ENCODE measurements at places on chromosomes 2 and 18.

DNA sequence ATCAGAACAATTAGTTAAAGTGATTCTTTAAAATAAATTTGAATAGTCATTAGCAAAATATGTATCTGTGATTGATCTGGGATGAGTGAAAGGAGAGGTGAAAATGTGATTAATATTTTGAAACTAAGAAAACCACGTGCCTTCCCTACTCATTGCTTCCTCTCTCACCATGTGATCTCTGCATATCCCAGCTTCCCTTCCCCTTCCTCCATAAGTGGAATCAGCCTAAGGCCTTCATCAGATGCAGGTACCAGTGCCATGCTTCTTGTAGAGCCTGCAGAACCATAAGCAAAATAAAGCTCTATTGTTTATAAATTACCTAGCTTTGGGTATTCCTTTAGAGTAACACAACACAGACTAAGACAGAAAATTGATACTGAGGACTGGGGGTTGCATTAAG is 11.2 kb upstream of the STAT1 start:
- DNase-seq: no peak

GRCh38 chr2:25420820-25421237 is 79.1 kb upstream of the DNMT3A start:
- DNase-seq: no peak

GRCh38 chr2:56191617-56192016 is 7.8 kb downstream of the CCDC85A start:
- no peak for DNase-seq

GRCh38 chr2:74502147-74502719 is 2.8 kb upstream of the LBX2 start:
- no peak for DNase-seq

DNA sequence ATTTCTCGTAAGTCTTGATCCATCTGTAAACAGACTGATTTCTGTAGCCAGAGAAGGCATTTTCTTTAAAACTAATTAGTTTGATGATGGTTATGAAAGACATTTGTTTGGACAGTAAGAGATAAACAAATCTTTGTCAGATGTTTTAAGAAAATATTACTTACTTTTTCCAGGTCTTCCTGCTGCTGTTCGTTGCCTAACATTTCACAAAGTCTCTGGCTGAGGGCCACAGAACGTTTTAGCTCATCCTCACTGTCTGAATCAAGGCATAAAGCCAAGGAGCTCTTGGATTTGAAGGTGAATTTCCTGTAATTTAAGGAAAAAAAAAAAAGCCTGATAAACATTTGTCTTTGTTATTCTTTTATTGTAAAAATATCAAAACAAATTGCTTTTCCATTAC is 57.8 kb downstream of the VIL1 start:
- DNase-seq: no peak

DNA sequence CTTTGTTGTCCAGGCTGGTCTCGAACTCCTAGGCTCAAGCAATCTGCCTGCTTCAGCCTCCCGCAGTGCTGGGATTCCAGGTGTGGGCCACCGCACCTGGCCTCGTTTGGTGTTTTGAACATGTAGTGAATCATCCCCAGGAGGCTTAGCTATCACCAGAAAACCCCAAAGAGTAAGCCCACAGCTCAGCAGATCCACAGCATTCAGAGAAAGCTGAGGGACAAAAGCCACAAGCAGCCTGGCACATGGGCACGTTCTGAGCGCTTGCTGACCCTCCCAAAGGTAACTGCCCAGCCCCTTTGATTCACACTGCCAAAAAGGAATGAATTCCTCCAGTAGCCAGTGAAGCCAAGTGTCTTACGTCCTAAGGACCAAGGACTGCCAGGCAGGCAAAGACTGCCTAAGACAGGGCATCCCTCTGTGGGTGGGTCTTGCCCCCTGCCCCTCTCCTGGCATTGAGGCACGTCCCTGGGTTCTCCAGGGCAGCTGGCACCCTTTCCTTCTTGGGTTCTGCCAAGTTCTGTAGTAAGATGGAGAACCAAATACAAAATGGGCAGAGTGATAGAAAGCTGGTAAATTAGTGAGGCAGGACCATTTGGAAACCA is 31.7 kb downstream of the MBP start:
- DNase-seq: no peak

- DNase-seq: no peak
These were observed 526.9 kb upstream of the FANCL start for GRCh38 chr2:58767828-58768714.

DNA sequence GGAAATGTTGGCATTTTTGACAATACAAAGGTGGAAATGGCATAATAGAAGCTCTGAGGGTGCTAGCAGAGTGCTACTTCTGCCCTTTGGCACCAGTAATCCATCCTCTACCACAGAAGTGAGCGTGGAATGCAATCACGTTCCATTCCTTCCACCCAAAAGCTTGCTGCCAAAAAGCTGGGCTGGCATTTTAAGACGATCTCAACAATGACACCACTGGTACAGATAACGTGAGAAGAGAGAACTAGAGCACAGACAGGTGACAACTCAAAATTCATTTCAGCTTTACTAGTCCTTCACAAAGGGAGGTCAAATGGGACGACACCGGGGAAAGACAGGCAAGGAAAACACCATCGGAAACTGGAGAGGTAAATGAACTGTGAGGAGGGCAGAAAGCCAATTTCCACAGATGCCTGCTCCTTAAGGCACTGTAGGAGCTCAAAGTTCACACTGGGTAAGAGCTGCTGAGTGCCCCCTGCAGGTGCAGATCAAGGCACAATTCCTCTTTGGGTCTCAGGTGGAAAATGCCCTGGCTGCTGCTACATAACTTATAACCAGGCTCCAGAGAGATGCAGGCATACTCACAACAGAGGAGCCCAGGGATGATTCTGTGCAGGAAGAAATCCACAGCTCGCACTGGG is 50.7 kb upstream of the RNU4ATAC start:
- no peak for DNase-seq

GRCh38 chr2:170368370-170368769 is 190.4 kb downstream of the MYO3B start:
- no peak for DNase-seq

GRCh38 chr18:58407263-58407648 is 221.6 kb downstream of the ALPK2 start:
- no peak for DNase-seq
